ENCODE measurements at places on chromosomes 2 and 18. TPM values are rescaled to one million over a fixed set of nuclear protein-coding genes. Genes with fewer than 3 reads are reported as not detected.

GRCh38 chr2:1818404-1818803, 74.1 kb upstream of the PXDN start:
- DNase-seq = no peak

- DNase-seq = no peak
These were observed 18.5 kb upstream of the CCNT2 start for GRCh38 chr2:134900151-134900550.

- DNase-seq = no peak
These were observed 560.2 kb upstream of the LRATD1 start for GRCh38 chr2:14072338-14072737.

- DNase-seq = no peak
These were observed 8.2 kb upstream of the SMAD7 start for GRCh38 chr18:48958951-48959350.

DNA sequence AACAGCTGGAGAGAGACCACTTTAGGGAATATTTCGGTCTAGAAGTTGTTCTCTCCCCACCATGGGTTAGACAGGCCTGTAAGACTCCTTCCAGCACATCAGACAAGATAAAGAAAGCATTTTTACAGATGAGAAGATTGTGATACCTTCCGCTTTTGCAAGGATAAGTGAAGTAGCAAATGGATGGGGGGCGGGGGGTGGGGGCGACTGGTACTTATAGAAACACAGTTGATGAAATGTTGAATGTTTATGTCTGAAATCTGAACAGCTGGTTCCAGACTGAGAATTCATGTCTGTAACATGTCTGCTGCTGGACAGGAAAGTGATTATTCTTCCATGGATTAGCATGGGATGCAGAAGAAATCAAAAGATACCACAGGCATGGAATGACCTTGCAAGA, 90.5 kb upstream of the FN1 start:
- DNase-seq = no peak

GRCh38 chr2:235008584-235009044, 56.8 kb downstream of the SH3BP4 start:
- peak; percentile 73 for DNase-seq

DNA sequence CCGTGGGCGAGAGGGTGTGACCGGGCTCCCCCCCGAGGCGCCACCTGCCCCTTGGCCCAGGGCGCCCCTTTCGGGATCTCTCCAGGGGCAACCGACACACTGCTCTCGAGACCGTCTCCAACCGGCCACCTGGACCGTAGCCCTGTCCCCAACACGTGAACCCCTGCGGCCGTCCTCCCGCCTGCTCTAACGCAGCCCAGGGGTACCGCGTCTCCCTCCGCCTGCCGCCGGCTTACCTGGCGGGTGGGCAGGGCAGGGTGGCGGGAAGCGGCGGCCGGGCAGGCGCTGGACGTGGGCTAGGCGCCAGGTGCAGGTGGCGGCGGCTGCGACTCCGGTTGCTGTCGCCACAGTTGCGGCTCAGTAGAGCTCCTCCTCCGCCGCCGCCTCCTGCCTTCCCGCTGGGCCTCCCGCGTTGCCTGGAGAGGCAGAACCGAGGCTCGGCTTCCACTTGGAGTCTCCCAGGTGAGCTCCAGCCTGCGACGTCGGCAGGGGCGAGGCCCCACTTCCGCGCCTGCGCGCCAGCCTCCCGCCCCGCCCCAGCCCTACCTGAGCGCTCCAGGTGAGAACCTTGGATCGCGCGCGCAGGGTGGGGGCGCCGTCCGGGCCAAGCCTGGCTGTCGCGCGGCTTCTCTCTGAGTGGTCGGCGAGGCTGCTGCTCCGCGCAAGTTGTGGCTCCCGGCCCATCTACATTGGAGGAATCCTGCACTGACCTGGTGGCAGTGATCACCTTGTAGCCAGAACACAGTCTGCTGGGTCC, at the start of gene GALNT3:
GALNT3 (minus strand) TSS at position 469 of the 757 bp plus-strand sequence. CDS start 23,547 bp downstream, outside the sequence.
- peak; percentile 93 for DNase-seq

DNA sequence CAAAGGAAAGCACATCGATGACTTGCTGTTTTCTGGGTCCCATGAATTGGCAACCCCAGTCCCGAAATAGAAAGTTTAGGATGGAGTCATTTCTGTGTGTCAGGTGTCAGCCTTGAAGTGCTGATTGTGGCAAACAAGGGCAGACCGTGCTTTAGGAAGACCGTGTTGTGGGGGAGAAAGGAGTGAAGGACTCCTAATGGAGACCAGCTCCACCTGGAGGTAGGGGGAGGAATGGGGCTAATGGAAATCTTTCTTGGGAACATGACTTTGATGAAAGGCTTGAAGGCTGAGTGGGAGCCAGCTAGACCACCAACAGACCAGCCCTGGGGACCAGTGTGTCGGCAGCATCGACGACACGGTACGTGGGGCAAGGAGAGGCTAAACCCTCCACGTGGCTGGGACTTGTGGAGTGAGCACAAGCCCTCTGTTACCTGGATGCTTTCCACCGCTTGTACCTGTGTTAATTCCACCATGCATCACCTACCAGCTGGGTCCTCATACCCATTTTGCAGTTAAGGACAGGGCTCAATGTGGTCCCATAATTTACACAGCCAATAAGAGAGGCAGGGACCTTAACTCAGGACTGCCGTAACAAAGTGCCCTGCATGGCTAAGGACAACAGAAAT, 104.2 kb downstream of the SH3BP4 start:
- peak; percentile 63 for DNase-seq

DNA sequence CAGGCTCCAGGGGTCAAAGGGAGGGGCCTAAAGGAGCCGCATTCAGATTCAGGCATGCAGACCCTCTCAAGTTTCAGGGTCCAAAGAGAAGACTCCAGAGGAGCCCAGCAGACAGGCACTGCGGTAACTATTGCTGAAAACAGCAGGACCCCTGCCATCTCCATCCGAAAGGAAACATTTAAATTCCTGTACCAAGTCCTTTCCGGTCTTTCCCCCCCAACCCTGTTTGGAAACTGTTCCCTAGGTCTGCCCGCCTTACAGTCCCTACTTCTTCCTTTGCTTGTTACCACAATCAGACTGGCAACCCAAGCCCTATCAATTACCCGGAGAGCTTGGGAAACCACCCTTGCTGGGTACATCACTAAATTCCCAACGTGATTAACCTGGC, 82.0 kb downstream of the DNMT3A start:
- DNase-seq = no peak

GRCh38 chr2:236855866-236856847, 229.5 kb upstream of the COPS8 start:
- DNase-seq = no peak

GRCh38 chr2:47568164-47568850, 165.4 kb downstream of the MSH2 start:
- DNase-seq = no peak

- no peak for DNase-seq
These were observed 347.0 kb downstream of the CYRIA start for GRCh38 chr2:16318474-16319195.

- no peak for DNase-seq
These were observed 506.8 kb upstream of the LRATD1 start for GRCh38 chr2:14125624-14126293.

DNA sequence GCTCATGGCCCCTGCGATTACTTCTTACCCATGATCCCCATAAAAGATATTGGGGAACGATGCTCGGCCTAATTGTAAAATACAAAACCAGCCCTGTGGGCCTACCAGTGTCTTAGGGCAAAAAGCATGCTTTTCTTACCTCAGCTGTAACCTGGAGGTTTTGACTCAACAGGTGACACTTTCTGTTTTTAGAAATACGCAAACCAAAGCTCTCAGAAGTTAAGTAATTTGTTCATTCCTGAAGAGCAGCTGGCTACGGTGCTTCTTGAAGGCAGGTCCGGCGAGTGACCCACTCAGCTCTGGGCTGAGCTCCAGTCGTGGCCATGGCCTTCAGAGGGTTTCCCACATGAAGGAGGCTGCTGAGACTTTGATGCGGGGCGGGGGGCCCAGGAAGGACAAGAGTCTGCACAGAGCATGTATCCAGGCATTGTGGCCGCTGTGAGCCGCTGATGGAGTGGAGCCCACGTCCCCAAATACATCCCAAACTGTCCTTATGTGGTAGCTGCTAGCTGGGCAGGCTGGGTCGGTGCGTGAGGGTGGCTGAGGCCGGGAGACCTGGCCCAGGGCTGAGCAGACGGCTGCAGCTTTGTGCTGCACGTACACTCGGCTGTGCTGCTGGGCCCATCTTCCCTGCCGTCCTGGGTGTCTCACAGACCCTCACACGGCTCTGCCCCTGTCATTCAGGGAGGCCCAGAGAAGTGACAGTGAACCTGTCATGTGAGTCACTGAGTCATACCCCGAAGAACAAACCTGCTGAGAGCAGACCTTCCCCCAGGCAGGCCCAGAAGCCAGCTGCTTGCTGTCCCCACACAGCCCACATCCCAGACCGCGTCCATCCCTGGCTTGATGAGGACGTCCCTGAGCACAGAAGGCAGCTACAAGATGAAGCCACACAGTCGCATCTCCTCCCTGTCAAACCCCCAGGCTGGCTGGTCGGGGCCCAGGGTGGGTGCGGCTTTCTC, 34.1 kb downstream of the ITGB1BP1 start:
- DNase-seq = no peak

DNA sequence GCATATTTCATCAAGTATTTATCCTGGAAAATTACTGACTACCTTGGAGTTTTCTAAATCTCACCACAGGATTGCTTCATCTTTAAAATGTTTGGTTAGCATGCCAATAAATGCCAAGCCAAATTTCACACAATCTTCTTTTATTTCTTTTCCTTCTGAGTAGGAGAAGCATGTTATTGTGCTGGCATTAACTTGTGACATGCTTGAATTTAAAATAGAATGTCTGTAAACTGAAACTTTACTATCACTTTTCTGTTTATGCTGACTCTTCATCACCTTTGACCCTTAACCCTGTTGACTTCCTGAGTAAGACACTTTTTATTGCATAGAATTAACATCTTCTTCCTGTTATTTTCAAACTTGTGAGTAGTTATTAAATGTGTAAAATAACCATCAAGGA, 56.2 kb upstream of the LRRTM4 start:
- no peak for DNase-seq

- DNase-seq = no peak
These were observed 67.9 kb downstream of the FASTKD2 start for GRCh38 chr2:206833291-206833690.

- no peak for DNase-seq
These were observed 11.1 kb downstream of the FRZB start for GRCh38 chr2:182855376-182855775.

GRCh38 chr2:84847326-84848050, 33.4 kb downstream of the TRABD2A start:
- DNase-seq = no peak

DNA sequence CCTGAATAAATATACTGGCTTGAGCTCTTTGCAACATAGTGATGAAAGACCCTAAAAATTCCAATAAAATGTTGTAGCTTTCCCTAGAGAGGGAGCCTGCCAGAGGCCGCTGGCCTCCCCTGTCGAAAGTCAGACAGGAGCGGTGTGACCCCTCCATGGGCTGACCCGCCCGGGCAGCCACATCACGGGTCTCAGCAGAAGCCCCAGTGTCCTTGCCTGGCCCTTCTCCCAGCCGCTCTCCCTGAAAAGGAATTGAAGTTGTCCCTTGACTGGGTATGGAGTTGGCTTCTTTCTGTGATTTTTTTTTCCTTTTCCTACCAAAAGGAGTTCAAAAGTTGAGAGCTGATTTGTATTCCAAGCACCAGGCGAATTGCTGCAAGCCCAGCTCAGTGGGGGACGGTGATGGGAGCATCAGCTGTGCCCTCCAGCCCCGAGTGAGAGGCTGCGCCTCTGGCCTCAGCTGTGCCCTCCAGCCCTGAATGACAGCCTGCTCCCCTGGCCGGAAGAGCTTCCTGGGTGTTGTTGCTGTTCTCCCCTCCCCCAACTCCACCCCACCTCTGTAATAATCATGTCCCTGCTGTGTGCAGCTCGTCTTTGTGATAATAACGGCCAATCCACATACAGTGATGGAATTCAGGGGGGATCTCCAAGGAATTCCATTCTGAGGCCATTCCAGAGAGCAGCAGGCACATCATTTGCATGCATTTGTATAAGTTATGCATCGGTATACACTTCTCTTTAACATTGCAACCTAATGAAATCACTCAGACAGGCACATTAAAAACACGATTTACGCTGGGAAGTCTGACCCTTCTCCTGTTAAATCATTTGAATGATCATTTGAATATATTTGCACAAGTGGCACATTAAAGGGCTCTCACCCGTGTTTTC, 501.0 kb downstream of the EIPR1 start:
- no peak for DNase-seq

DNA sequence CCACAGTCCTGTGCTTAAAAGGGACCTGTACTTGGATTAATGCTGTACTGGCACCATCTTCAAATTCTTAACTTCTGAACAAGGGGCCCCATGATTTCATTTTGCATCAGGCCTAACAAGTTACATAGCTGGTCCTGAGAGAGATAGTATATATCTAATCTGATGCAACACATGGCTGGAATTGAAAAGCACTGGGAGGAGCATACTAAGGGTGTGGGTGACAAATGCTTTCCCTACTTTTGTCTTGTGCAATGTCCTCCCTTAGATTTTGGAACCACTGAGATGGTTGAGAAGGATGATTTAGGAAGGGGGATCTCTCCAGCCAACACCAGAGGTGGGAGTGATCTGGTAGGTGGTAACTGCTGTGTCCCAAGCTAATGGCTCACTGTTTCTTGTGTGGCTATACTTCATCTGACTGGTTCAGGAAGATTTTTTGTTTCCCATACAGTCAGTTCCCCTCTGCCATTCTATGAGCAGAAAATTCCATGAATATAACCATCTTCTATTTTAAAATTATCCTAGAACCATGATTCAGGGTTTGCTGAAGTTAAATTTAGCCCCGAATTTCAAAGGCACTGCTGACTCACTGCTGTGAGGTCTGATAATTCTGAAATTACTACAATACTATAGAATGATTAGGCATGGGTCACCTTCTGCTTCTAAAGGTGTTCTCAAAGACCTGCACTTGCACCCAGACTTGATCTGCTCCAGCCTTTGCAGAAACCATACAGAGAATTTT, 108.3 kb upstream of the NCKAP5 start:
- no peak for DNase-seq

DNA sequence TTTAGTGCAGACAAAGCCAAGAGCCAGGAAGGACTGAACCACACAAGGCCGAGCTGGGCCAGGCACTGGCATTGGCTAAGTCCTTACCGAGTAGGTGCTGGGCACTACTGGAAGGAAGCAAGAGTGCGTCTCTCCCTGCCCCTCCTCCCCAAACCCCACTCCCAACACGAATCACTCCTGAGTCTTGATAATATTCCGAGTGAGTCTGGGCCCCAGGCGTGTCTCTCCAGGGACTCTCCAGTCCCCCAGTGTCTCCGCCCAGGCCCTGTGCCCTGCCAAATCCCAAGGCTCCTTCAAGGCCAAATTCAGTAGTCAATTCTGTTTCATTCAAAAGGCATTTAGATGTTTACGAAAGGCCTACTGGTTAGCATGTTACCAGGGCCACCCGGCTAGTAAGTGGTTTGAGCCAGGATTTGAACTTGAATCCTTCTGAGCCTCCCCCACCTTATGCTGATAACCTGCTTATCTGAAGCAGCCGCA, 82.8 kb downstream of the GLI2 start:
- no peak for DNase-seq

The AP1S3 gene
- total RNA-seq = 108 TPM

The CPLX4 gene
- not detected for total RNA-seq

The METAP1D gene
- 11.1 TPM for total RNA-seq

The SERPINB5 gene
- 34.0 TPM for total RNA-seq

The ZSWIM2 gene
- total RNA-seq = not detected

The VAMP5 gene
- 10.0 TPM for total RNA-seq

The ERFE gene
- total RNA-seq = 4.0 TPM

The EHD3 gene
- 2.2 TPM for total RNA-seq

The TOGARAM2 gene
- total RNA-seq = 0.47 TPM

Measured in Calu3 (cell line).